ENCODE measurements at places on chromosomes 1 and 21.
A peak's percentile ranks its signal among the peaks of the same experiment; 100 is the strongest.

DNA sequence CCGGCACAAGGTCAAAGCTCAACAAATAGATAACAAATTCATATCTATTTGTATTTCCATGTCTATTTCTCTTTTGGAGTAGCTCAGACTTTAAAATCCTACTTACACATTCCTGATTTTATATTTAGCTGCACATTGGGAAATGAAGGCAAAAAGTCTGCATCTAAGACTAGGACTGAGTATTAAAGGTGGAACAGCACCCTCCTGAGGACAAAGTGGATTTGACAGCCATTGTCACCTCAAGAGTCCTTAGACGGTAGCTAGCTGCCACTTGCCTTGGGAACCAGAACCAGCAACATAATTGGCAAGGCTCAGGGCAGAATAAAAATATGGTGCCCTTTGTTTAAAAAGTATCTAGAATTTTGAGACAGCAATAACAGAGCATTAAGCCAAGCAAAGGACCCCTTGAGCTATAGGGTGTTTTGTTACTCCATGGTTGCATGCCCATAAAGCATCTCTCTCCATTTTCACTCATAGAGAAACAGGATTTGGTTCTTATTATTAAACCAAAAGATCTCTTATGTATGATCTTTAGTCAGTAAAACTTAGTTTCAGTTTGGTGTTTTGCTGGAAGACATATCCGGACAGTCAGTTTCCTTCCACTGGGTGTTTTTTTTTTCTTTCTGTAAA lies 30.0 kb upstream of the SGIP1 start:
- no peak for DNase-seq

GRCh38 chr1:38814984-38815464 lies 44.5 kb downstream of the RRAGC start:
- no peak for DNase-seq

- DNase-seq: no peak
Measured at GRCh38 chr1:117201808-117202207, 8.9 kb downstream of the VTCN1 start.

- DNase-seq: no peak
Measured at GRCh38 chr21:34262469-34262845, 101.3 kb upstream of the KCNE2 start.

GRCh38 chr1:202952818-202953217 lies 5.3 kb downstream of the ADIPOR1 start:
- DNase-seq: peak; percentile 78

- DNase-seq: no peak
Measured at GRCh38 chr1:201276891-201277290, 6.4 kb upstream of the PKP1 start.

DNA sequence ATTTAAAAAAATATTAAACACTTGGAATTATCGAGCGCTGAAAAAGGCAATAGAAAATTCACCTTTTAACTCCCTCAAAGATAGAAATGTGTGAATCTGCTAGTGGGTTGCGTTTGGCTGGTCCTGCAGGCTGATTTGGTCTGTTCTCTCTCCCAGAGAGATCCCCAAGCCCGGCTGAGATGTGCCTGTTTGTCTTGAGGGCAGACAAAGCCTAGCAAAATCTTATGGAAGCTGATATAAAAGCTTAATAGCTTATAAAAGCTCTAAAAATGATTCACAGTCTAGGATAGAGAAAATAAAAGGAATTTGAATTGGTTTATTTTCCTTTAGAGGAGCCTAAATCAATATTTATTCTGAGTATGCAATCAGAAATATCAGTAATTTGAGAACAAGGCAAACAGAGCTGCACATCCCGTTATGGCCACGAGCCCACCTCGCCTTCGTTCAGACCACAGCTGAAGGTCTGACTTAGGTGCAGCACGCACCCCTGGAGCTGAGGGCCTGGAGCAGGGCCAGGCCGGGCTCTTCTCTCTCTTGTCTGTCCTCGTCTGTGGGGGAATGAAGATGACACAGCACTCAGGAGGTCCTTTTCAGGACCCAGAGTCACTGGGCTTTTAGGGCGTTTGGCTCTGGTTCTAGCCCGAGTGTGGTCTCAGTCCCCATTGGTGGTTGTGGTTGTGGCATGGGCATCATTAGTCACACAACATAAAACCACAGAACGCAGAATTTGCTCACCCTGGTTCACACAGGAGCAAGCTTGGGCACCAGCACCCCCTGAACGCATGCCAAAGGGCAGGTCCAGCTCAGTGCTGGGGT lies 18.6 kb downstream of the PDE9A start:
- no peak for DNase-seq
